ENCODE measurements at places on chromosomes 1 and 21. TPM values are rescaled to one million over a fixed set of nuclear protein-coding genes. Genes with fewer than 3 reads are reported as not detected.

DNA sequence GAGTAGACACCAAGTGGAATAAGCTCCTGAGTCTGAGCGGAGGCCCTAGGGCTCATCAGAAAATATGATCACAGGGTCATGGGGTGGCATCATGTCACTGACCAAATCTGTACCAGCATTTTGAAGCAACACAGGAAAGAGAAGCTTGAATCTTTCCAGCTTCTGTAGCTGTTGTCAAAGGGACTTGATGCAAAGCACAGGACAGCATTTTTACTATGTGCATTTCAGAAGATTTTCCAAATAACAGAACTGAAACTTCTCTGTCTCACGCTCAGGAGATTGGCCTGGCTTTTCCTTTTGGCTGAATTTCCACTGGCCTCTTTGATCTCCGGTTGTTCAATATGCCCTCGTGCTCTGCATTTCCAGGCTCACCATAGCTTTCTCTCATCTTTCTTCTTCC, 127.2 kb upstream of the ATP1B1 start:
- no peak for DNase-seq
- no peak overlapping the region for H3K27ac ChIP-seq
- H3K4me3 ChIP-seq: no peak overlapping the region
- H3K27me3 ChIP-seq: peaks cover 1% of the 10 kb centered on the region

DNA sequence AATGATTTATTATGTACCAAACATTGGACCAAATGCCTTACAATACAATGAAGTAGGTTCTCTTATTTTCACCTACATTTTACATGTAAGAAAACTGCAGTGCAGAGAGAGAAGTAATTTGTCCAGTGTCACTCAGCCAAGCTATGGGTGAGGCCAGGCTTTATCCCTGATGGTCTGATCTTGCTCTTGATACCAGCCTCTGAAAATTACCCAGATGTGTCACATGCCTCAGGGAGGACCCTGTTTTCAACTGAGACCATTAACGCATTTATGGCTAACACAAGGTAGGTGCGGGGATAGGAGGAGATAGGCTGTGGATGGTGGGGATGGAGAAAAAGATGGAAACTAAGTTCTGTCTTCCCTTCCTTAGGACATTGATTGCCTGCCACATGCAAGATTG, 56.9 kb downstream of the NGF start:
- no peak overlapping the region for H3K27ac ChIP-seq
- H3K27me3 ChIP-seq: peaks cover 7% of the 10 kb centered on the region
- H3K36me3 ChIP-seq: no peaks in the 10 kb centered on the region
- no peak overlapping the region for H3K4me3 ChIP-seq
- no peak for DNase-seq
- H3K4me1 ChIP-seq: peaks cover 2% of the 10 kb centered on the region

GRCh38 chr1:153944005-153944826, 2.3 kb downstream of the DENND4B start:
- no peaks in the 10 kb centered on the region for H3K27me3 ChIP-seq
- peak overlapping the region; percentile 92 for H3K4me3 ChIP-seq
- H3K4me1 ChIP-seq: peaks cover 25% of the 10 kb centered on the region
- no peak for DNase-seq

- no peak for DNase-seq
- peak overlapping the region; percentile 84 for H3K27ac ChIP-seq
- peaks cover 41% of the 10 kb centered on the region for H3K4me1 ChIP-seq
- peaks cover 4% of the 10 kb centered on the region for H3K36me3 ChIP-seq
- peaks cover 2% of the 10 kb centered on the region for H3K27me3 ChIP-seq
- peak overlapping the region; percentile 81 for H3K4me3 ChIP-seq
Measured at GRCh38 chr1:88891951-88892340, 579 bp upstream of the GTF2B start.

Gene RHOU
- 0.68 TPM for total RNA-seq

Gene MAB21L3
- not detected for total RNA-seq

Gene CXADR
- total RNA-seq: 0.75 TPM

Measured in activated CD4-positive, alpha-beta memory T cell treated with anti-CD3 and anti-CD28 coated beads for 36 hours (primary cell).